GM23338 (cell line): ENCODE measurements at places on chromosomes 1 and 21. TPM values are rescaled to one million over a fixed set of nuclear protein-coding genes. Genes with fewer than 3 reads are reported as not detected.
A peak's percentile ranks its signal among the peaks of the same experiment; 100 is the strongest.

DNA sequence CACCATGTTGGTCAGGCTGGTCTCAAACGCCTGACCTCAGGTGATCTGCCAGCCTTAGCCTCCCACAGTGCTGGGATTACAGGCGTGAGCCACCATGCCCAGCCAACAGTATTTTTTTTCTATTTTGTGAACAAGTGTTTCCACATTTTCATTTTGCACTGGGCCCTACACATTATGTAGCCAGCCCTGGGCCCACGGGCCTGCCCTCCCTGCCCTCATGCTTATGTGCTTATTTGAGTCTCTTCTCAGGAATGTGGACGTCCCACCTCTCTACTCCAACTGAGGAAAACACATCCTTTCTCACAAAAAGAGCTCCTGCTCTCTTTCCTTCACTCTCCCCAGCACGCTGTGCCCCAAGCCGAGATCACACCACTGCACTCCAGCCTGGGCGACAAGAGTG, 13.5 kb upstream of the ZBED6 start:
- no peak overlapping the region for H3K27ac ChIP-seq
- no peak overlapping the region for H3K4me3 ChIP-seq
- peaks cover 6% of the 10 kb centered on the region; the same call in 1 of the 2 replicates for H3K4me1 ChIP-seq

OR2W3 gene
- 0.31 TPM in 1 of 2 replicates, not detected in the other for polyA plus RNA-seq

GRCh38 chr1:176996456-176997090, 167.9 kb downstream of the ASTN1 start:
- H3K4me1 ChIP-seq: peaks cover 16% of the 10 kb centered on the region
- DNase-seq: peak; percentile 62
- H3K4me3 ChIP-seq: no peak overlapping the region
- no peaks in the 10 kb centered on the region for H3K36me3 ChIP-seq
- no peaks in the 10 kb centered on the region for H3K27me3 ChIP-seq
- no peak overlapping the region for H3K27ac ChIP-seq

OR6Y1 gene
- polyA plus RNA-seq: not detected in 2 replicates

SLC25A34 gene
- 0.11 and 0.16 TPM in 2 replicates for polyA plus RNA-seq

DNA sequence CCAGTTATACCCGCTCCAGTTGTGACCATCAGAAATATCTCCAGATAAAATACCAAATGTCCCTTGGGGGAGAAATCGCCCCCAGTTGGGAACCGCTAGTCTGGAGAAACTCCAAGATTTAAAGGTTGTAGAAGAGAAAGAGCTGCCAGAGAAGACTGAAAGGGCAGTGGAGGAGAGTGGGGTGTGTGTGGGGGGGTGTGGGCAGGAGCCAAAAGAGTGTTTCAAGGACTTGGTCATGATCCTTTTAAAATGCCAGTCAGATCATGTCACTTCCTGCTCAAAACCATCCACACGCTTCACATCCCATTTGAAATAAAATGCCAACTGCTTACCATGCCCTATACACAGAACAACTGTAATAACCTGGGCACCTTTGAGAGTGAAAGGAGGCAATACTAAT, 3.4 kb upstream of the HEYL start:
- H3K36me3 ChIP-seq: no peaks in the 10 kb centered on the region
- peaks cover 10% of the 10 kb centered on the region for H3K4me1 ChIP-seq
- no peak for DNase-seq
- H3K27ac ChIP-seq: no peak overlapping the region

DNA sequence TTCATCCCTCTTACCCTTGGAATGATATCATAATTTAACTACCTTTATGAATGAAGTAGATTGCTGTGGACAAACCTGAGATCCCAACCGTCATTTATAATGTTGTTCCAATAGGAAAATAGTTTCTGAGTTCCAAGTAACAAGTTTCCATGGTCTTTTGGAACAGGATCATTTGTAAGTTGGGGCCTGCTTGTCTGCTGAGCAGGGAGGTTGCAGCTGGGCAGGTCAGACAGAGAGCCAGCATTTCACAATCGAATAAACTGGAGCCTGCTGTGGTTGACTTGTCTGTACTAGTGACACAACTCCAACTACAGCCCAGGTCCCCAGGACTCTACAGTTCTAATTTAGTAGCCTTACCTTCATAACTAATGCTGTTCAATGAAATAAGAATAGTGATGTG, 18.6 kb upstream of the RALGPS2 start:
- no peaks in the 10 kb centered on the region for H3K27me3 ChIP-seq
- no peak for DNase-seq
- H3K4me1 ChIP-seq: no peaks in the 10 kb centered on the region
- H3K36me3 ChIP-seq: no peaks in the 10 kb centered on the region
- no peak overlapping the region for H3K4me3 ChIP-seq

GRCh38 chr1:228165372-228166169, at the start of gene IBA57:
TSS of gene IBA57 (plus strand) at chr1:228165804. CDS start at chr1:228165817, 13 bp downstream.
- H3K36me3 ChIP-seq: no peaks in the 10 kb centered on the region
- peak; percentile 98 for DNase-seq
- H3K4me3 ChIP-seq: peak within 1 kb of the TSS; percentile 82

FAM151A gene
- polyA plus RNA-seq: not detected in 2 replicates

CD46 gene
- 173 and 209 TPM in 2 replicates for polyA plus RNA-seq

SNRNP40 gene
- polyA plus RNA-seq: 84.3 and 90.0 TPM in 2 replicates

- no peak overlapping the region for H3K4me3 ChIP-seq
- no peak for DNase-seq
- no peaks in the 10 kb centered on the region for H3K4me1 ChIP-seq
- H3K27me3 ChIP-seq: no peaks in the 10 kb centered on the region
- no peak overlapping the region for H3K27ac ChIP-seq
Observed at GRCh38 chr1:170680428-170680827, 16.5 kb downstream of the PRRX1 start.

NENF gene
- polyA plus RNA-seq: 58.8 and 60.7 TPM in 2 replicates

CRYBG2 gene
- 17.6 and 19.4 TPM in 2 replicates for polyA plus RNA-seq

TRIM58 gene
- 1.6 and 2.4 TPM in 2 replicates for polyA plus RNA-seq

DNA sequence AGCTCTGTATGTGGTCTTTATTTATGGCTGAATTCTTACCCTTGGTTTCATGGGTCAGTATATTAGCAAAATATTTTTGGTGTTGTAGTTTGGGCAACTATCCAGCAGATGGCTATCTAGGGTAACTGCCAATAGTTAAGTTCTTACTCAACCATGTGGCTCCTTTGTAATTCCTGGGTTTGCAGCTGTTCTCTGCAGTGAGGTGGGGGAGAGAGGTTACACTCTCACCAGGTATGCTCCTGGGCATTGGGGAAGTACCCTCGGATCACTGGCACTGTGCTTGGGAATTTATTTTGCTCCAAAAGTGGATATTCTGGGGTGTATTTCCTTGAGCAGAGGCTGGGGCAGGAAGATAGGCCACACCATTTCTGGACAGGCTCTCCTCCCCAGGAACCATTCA, 436.7 kb upstream of the TMPRSS15 start:
- no peak overlapping the region for H3K4me3 ChIP-seq
- no peak overlapping the region for H3K27ac ChIP-seq
- peak; percentile 76 for DNase-seq
- no peaks in the 10 kb centered on the region for H3K36me3 ChIP-seq
- H3K4me1 ChIP-seq: no peaks in the 10 kb centered on the region

PROK1 gene
- polyA plus RNA-seq: not detected in 2 replicates

- no peaks in the 10 kb centered on the region for H3K27me3 ChIP-seq
- H3K4me3 ChIP-seq: no peak overlapping the region
- H3K27ac ChIP-seq: 0 out of 2 replicates have a peak overlapping the region, but pooled peaks have one; percentile 5
- no peaks in the 10 kb centered on the region for H3K36me3 ChIP-seq
- no peak for DNase-seq
Observed at GRCh38 chr1:172143384-172144055, 277.0 kb upstream of the C1orf105 start.

LORICRIN gene
- 0.23 and 0.24 TPM in 2 replicates for polyA plus RNA-seq

SH2D2A gene
- polyA plus RNA-seq: 4.6 and 5.5 TPM in 2 replicates

TMPRSS15 gene
- not detected in 2 replicates for polyA plus RNA-seq

HOOK1 gene
- polyA plus RNA-seq: 19.4 and 27.4 TPM in 2 replicates

RIIAD1 gene
- not detected in 2 replicates for polyA plus RNA-seq

SPATA1 gene
- 2.8 and 3.3 TPM in 2 replicates for polyA plus RNA-seq

- H3K4me1 ChIP-seq: no peaks in the 10 kb centered on the region
- DNase-seq: no peak
- no peaks in the 10 kb centered on the region for H3K36me3 ChIP-seq
- H3K4me3 ChIP-seq: no peak overlapping the region
- H3K27me3 ChIP-seq: no peaks in the 10 kb centered on the region
- H3K27ac ChIP-seq: no peak overlapping the region
Observed at GRCh38 chr1:192629612-192630011, 6.3 kb upstream of the RGS13 start.

DNA sequence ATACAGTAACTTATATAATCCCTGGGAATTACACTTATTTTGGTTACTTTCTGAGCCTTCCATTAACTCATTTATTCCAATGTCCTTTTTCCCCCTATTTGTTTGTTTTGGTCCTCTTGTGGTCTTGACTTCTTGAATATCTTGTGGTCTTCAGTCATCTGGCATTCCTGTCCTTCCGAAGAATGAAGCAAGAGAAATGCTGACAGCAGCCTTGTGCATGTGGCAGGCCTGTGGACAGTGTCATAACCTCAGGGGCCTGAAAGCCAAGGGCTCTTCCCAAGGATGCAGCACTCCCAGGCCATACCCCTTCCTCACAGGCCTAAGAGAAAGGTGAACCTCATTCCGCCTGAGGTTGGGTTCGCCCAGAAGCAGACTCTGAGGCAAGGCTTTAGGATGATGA, 470.2 kb downstream of the DISC1 start:
- H3K4me3 ChIP-seq: no peak overlapping the region
- no peak overlapping the region for H3K27ac ChIP-seq
- peaks cover 7% of the 10 kb centered on the region; the same call in 1 of the 2 replicates for H3K36me3 ChIP-seq

CBR3 gene
- 8.2 and 8.7 TPM in 2 replicates for polyA plus RNA-seq

DNA sequence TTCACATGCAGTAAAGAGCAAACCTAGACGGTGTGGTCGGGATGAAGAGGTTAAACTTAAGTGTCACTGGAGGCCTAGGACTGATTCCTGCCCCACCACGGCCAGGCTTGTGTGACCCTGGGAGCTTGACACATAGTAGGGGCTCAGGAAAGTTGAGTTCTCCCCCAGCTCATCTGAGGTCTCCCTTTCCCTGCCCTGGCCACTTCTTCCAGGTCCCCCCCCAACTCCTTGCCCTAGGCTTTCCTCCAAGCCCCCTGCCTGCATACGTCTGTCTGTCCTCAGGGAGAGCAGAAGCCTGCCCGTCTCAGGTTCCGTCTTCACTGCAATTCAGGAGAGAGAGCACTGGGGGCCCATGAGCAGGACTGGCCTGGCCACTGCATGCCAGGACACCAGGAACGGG, 225.8 kb downstream of the PTPRU start:
- H3K27me3 ChIP-seq: no peaks in the 10 kb centered on the region
- DNase-seq: no peak
- no peaks in the 10 kb centered on the region for H3K4me1 ChIP-seq
- H3K4me3 ChIP-seq: no peak overlapping the region
- H3K27ac ChIP-seq: no peak overlapping the region

CHRM3 gene
- 4.3 and 4.8 TPM in 2 replicates for polyA plus RNA-seq

DNA sequence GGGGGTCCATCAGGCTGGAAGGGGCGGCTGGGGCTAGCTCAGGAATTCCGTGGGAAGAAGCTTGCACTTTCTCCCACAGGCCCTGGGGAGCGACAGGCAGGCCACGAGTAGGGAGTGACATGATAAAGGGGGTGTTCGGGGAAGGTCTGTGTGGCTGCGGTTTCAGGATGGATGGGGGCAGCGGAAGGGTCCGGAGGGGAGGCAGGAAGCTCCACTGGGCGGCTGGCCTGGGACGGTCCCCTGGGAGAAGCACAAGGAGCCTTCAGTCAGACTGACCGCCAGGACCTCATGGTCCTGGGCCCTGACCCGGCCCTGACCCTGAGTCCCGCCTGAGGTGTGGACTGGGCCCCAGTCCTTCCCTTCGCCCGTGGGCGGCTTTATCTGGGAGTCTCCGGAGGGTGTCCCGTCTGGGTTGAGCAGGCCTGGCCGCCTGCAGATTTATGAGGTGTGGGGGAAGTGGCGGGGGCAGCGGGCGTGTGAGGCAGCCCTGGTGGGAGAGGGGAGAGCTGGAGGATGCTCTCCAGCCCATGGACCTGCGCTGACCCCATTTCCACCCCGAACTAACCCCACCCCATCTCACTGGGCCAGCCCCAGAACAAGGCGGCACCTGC, 45.6 kb downstream of the EPHB2 start:
- no peak overlapping the region for H3K4me3 ChIP-seq
- H3K27ac ChIP-seq: no peak overlapping the region
- no peaks in the 10 kb centered on the region for H3K36me3 ChIP-seq
- no peaks in the 10 kb centered on the region for H3K4me1 ChIP-seq
- no peak for DNase-seq

DNA sequence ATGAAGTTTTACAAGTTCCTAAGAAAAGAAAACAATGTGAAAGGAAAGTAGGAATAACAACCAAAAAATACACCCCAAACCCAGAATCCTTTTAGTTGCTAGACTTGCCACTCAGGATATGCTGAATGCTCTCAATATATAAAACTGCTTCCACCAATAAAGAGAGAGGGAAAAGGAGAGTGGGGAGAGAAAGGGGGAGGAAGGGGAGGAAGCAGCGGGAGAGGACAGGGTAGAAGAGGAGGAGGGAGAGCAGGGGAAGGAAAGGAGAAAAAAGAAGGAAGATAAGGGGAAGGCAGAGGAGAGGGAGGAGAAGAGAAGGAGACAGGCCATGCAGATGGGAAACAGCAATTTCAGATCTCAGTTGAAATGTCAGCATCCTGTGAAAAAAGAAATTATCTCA, 198.4 kb downstream of the VAV3 start:
- H3K4me1 ChIP-seq: peaks cover 21% of the 10 kb centered on the region
- no peak overlapping the region for H3K4me3 ChIP-seq
- no peak overlapping the region for H3K27ac ChIP-seq
- H3K36me3 ChIP-seq: no peaks in the 10 kb centered on the region
- DNase-seq: no peak

GRCh38 chr1:117928881-117929342, 509 bp downstream of the GDAP2 start:
- no peaks in the 10 kb centered on the region for H3K36me3 ChIP-seq
- no peaks in the 10 kb centered on the region for H3K27me3 ChIP-seq
- DNase-seq: peak; percentile 79
- H3K4me3 ChIP-seq: peak overlapping the region; percentile 78
- H3K27ac ChIP-seq: 0 out of 2 replicates have a peak overlapping the region, but pooled peaks have one; percentile 3
- peaks cover 28% of the 10 kb centered on the region for H3K4me1 ChIP-seq

CFHR3 gene
- polyA plus RNA-seq: 1.4 and 2.2 TPM in 2 replicates

- H3K27ac ChIP-seq: peak overlapping the region; percentile 55
- peaks cover 34% of the 10 kb centered on the region for H3K4me1 ChIP-seq
- H3K4me3 ChIP-seq: no peak overlapping the region
- H3K36me3 ChIP-seq: peaks cover 22% of the 10 kb centered on the region
Observed at GRCh38 chr1:114088392-114089299, 65.0 kb downstream of the SYT6 start.

GRCh38 chr1:233655301-233655740, 41.4 kb downstream of the KCNK1 start:
- 0 out of 2 replicates have a peak, but pooled peaks cover 1% of the 10 kb centered on the region for H3K36me3 ChIP-seq
- no peak overlapping the region for H3K4me3 ChIP-seq
- H3K27ac ChIP-seq: no peak overlapping the region
- H3K4me1 ChIP-seq: peaks cover 33% of the 10 kb centered on the region
- H3K27me3 ChIP-seq: no peaks in the 10 kb centered on the region
- no peak for DNase-seq

- H3K36me3 ChIP-seq: no peaks in the 10 kb centered on the region
- 0 out of 2 replicates have a peak overlapping the region, but pooled peaks have one; percentile 2 for H3K27ac ChIP-seq
- H3K4me1 ChIP-seq: no peaks in the 10 kb centered on the region
- no peaks in the 10 kb centered on the region for H3K27me3 ChIP-seq
Observed at GRCh38 chr1:219446288-219446687, 166.6 kb downstream of the ZC3H11B start.

ST6GALNAC5 gene
- polyA plus RNA-seq: 1.9 and 4.1 TPM in 2 replicates

C1QC gene
- not detected in 2 replicates for polyA plus RNA-seq
